T-helper 2 cell treated with Interferon-gamma antibody and Interleukin-4, amounts not matched to agents 5 μg/mL and 100 μg/mL, for 36 hours (primary cell): ENCODE measurements at places on chromosomes 5 and 9.

DNA sequence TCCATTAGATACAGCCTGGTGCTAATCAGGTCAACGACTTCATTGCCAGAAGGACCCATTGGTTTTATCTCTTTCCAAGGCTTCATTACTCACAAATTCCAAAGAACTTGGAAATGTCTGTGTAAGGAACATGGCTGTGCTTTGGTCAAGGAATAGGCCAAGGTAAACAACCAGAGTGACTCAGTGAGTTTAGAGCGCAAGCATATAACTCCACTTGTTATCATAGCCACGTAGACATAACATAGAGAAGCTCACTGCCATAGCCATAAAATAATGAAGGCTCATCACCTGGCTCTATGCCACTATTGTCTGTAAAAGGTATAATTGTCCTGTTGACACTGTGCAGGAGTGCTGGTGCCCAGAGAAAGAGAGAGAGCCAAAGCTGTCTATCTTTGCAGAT is 139.3 kb upstream of the PLCXD3 start:
- no peak for DNase-seq
- H3K27ac ChIP-seq = no peak overlapping the region
- H3K27me3 ChIP-seq = no peaks in the 10 kb centered on the region
- H3K4me1 ChIP-seq = no peaks in the 10 kb centered on the region
- no peak overlapping the region for H3K4me3 ChIP-seq
- no peaks in the 10 kb centered on the region for H3K36me3 ChIP-seq

GRCh38 chr5:134263801-134264200 is 37.9 kb upstream of the PPP2CA start:
- peaks cover 1% of the 10 kb centered on the region for H3K36me3 ChIP-seq
- H3K27ac ChIP-seq = no peak overlapping the region
- no peak overlapping the region for H3K4me3 ChIP-seq
- H3K27me3 ChIP-seq = peaks cover 23% of the 10 kb centered on the region
- H3K4me1 ChIP-seq = no peaks in the 10 kb centered on the region

GRCh38 chr5:181229996-181230395 is 6.9 kb downstream of the TRIM41 start:
- peaks cover 40% of the 10 kb centered on the region for H3K36me3 ChIP-seq
- no peak overlapping the region for H3K4me3 ChIP-seq
- H3K27me3 ChIP-seq = no peaks in the 10 kb centered on the region
- DNase-seq = no peak

GRCh38 chr9:105858877-105859276 is 164.5 kb downstream of the TMEM38B start:
- H3K27ac ChIP-seq = peak overlapping the region; percentile 86
- H3K4me3 ChIP-seq = peak overlapping the region; percentile 66
- no peak for DNase-seq
- no peaks in the 10 kb centered on the region for H3K36me3 ChIP-seq

GRCh38 chr9:99127356-99128132 is 22.6 kb downstream of the TGFBR1 start:
- H3K4me1 ChIP-seq = peaks cover 59% of the 10 kb centered on the region
- H3K27me3 ChIP-seq = no peaks in the 10 kb centered on the region
- DNase-seq = no peak
- no peak overlapping the region for H3K4me3 ChIP-seq
- H3K36me3 ChIP-seq = peaks cover 56% of the 10 kb centered on the region

GRCh38 chr5:50822761-50823160 is 156.3 kb downstream of the PARP8 start:
- no peak for DNase-seq
- H3K4me1 ChIP-seq = no peaks in the 10 kb centered on the region
- H3K36me3 ChIP-seq = peaks cover 54% of the 10 kb centered on the region
- no peak overlapping the region for H3K27ac ChIP-seq

DNA sequence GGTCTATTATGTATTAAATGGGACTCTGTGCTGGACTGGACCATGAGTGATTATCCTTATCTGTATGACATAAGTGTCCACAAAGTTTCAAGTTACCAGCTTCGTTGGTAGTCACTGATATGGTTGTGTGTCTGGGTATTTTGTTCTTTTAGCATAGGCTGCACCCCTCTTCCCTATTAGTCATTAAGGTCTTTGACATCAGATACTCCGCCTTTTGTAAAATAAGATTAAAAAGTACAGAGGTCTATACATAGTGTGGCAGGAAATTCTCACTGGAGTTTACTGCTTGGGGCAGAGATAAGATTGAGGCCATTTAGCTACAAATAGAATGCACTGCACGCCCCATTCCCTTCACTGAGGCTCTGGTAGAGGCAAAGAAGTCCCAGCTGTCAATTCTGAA is 99.4 kb downstream of the TMEM215 start:
- no peak overlapping the region for H3K27ac ChIP-seq
- no peak for DNase-seq
- no peaks in the 10 kb centered on the region for H3K27me3 ChIP-seq
- no peaks in the 10 kb centered on the region for H3K36me3 ChIP-seq
- H3K4me3 ChIP-seq = no peak overlapping the region
- no peaks in the 10 kb centered on the region for H3K4me1 ChIP-seq

DNA sequence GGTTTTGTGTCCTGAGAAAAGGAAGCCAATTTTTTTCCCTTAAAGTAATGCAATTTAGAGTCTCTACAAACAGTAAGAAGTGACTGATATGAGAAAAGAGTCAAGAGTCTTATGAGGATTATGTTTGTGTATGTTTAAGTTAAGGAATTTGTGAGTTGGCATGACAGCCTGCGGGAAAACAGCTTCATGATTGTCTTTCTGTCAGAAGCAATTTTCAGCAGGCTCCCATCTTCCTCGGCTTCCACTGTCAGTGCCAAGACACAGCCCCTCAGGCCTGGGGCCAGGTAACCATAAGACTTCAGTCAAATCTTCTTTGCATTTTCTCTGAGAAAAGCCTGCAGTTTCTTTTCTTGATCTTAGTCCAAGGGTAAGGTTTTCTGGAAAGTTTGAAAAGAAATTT is 17.0 kb upstream of the SELENOP start:
- DNase-seq = no peak
- H3K4me1 ChIP-seq = no peaks in the 10 kb centered on the region
- no peaks in the 10 kb centered on the region for H3K36me3 ChIP-seq
- H3K27me3 ChIP-seq = peaks cover 4% of the 10 kb centered on the region
- H3K4me3 ChIP-seq = no peak overlapping the region

- H3K36me3 ChIP-seq = no peaks in the 10 kb centered on the region
- no peak overlapping the region for H3K27ac ChIP-seq
- H3K4me1 ChIP-seq = no peaks in the 10 kb centered on the region
Measured at GRCh38 chr5:65262096-65262495, 219.6 kb downstream of the ADAMTS6 start.

DNA sequence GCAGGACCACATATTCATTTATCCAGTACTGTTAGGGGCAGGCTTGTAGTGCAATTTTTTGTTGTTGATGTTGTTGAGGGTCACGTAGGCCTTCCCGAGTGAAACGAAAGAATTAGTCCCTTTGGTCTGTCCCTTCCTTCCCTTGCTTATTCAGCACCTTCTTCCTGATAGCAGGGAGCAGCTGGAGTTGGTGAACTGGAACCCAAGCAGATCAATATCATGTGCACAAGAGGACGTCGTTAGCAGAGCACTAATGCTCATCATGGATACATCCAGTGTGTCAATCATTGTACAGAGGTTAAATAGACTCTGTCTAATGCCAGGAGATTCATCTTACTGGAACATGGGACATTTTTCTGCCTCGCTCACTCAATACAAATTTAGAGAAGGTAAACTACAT is 33.0 kb upstream of the MAP1B start:
- H3K4me1 ChIP-seq = no peaks in the 10 kb centered on the region
- H3K27me3 ChIP-seq = peaks cover 11% of the 10 kb centered on the region
- DNase-seq = no peak
- H3K4me3 ChIP-seq = no peak overlapping the region
- H3K27ac ChIP-seq = no peak overlapping the region
